ENCODE measurements at places on chromosomes 4 and X.
A peak's percentile ranks its signal among the peaks of the same experiment; 100 is the strongest.

- DNase-seq: peak; percentile 94
Measured at GRCh38 chr4:7872264-7872771, 67.3 kb downstream of the AFAP1 start.

- no peak for DNase-seq
Measured at GRCh38 chr4:53818104-53818503, 226.8 kb upstream of the LNX1 start.

GRCh38 chrX:9204560-9204959, 170.6 kb upstream of the FAM9B start:
- DNase-seq: peak; percentile 54

DNA sequence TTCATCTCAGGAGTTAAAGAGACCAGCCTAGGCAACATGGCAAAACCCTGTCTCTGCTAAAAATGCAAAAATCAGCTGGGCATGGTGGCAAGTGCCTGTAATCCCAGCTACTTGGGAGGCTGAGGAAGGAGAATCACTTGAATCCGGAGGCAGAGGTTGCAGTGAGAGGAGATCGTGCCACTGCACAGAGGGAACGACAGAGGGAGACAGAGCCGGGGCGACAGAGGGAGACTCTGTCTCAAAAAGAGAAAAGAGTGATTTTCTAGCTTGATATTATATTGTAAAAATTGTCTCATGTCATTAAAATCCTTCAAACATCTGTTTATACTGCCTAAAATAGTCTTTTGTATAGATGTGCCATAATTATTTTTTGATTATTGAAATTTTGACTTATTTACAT, 225.4 kb upstream of the AGA start:
- DNase-seq: no peak

- DNase-seq: no peak
Measured at GRCh38 chr4:63620271-63620670, 789.0 kb downstream of the TECRL start.

GRCh38 chr4:1728061-1728980, 7.0 kb downstream of the TACC3 start:
- no peak for DNase-seq

DNA sequence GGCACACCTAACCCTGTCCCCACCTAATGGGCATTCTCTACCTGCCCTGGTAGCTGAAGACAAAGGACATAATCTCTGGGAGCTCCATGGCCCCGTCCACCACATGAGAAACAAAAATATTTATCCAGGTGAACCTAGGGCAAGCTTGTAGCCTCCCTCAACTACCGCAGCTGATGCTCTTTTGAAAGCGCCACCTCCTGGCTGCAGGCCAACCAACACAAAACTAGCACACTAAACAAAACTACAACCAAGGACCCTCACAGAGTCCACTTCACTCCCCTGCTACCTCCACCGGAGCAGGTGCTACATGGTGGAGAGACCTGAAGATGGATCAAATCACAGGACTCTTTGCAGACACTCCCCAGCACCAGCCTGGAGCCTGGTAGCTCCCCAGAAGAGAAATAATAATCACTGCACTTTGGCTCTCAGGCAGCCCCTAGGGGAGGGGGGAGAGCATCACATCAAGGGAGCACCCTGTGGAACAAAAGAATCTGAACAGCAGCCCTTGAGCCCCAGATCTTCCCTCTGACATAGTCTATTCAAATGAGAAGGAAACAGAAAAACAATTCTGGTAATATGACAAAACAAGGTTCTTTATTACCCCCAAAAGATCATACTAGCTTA, 111.3 kb upstream of the ATP8A1 start:
- DNase-seq: no peak

DNA sequence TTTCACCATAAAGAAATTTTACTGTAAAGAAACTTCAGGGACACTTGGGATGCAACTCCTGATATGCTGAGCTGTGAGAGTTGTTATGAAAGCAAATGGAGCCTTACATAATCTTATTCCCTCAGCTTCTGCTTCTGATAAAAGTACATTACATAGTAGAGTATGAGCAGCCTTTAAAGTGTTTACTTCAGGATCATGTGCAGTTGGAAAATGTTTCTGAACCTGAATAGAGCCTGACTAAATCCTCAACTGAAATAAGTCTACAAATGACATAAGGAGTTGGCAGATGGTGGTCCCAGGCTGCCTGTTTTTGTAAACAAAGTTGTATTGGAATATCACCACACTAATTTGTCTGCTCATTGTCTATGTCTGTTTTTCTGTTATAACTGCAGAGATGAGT, 19.3 kb downstream of the RASSF6 start:
- no peak for DNase-seq

DNA sequence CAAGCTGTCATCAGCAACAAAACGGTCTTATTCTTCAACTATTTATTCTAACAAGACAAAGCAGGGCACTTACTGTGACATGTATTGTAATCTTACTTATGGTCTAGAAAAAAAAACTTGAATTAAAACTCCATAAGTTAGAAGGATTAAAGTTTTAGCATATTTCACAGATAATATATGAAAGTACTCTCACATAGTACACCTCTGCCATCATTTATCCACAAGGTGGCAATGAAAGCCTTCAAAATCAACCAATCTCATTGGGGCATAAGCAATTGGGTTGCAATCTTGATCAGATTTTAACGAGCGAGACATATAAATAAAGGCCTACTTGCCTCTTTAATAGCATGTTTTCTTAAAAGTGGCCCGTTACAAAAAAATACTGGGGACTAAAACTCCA, 1382.9 kb downstream of the FAM133A start:
- DNase-seq: peak; percentile 36

DNA sequence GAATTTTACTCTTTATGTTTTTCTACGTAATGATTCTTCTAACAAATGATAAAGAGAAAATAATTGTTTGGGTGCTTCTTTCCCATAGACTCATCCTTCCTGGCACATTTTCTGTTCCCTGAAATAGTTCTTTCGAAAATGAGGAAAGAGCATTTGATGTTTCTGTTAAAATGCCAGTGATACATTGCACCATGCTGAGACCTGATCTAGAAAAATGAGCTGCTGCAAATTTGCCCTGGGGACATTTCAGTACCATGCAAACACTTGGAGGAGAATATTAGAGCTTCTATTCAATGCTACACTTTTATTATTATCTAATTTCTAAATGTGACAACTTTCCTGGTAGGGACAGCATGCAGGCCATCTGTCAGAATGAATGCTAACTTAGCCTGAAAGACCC, 83.3 kb downstream of the C4orf33 start:
- no peak for DNase-seq

- no peak for DNase-seq
Measured at GRCh38 chr4:56250776-56251175, 136.5 kb downstream of the AASDH start.

DNA sequence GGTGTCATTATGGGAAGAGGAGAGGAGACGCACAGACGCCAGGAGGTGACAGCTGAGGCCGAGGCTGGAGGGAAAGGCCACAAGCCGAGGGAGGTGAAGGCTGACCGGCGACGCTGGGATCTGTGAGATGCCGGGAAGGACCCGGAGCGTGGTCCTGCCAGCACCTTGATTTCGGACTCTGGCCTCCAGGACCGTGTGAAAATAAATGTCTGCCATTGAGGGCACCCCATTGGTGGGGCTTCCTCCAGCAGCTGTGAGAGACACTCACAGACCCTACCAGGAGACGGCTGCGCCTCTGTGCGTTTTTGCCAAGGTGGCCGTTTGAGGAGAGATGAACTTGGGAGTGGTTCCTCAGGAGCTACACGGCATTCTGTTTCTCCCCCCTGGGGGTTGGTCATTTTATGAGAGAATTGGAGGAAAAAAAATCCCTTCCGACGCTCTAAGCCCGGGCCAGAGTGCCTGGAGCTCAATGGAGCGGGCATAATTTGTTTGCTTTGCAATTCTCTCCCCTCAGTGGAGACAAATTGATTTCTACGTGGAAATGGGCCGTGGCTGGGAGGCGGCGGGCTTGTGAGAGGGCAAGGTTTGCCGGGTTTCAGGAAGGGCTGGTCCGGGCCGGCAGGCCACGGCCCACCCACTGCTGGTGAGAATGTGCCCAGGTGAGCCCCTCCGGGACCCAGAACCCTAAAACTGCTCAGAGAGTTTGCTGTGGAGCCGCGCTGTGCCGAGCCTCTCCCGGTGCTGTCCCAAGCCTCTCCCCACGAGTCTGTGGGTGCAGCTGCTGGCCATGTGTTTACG, 53.9 kb downstream of the CPZ start:
- no peak for DNase-seq

- no peak for DNase-seq
Measured at GRCh38 chr4:110075891-110076290, 122.5 kb downstream of the ELOVL6 start.

GRCh38 chr4:109414938-109415337, 18.7 kb upstream of the SEC24B start:
- peak; percentile 18 for DNase-seq

DNA sequence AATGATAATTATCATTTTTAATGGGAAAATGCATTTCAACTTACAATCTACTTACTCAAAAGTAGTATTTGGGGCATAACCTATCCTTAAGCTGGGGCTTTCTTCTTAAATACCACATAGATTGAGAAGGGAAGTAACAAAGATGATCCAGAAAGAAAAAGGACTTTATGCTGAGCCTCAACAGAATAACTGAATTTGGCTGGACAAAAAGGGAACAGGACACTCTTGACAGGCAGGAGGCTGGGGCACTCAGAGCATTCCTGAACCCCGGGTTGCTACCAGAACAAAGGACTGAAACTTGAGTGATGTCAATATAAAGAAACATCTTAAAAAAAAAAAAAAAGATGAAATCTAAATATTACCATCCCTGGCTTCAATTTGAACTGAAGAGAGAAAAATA, 23.9 kb downstream of the RELL1 start:
- DNase-seq: no peak

GRCh38 chr4:37609626-37610025, 76.5 kb downstream of the RELL1 start:
- DNase-seq: no peak

GRCh38 chr4:3718462-3718861, 47.7 kb upstream of the ADRA2C start:
- DNase-seq: no peak

DNA sequence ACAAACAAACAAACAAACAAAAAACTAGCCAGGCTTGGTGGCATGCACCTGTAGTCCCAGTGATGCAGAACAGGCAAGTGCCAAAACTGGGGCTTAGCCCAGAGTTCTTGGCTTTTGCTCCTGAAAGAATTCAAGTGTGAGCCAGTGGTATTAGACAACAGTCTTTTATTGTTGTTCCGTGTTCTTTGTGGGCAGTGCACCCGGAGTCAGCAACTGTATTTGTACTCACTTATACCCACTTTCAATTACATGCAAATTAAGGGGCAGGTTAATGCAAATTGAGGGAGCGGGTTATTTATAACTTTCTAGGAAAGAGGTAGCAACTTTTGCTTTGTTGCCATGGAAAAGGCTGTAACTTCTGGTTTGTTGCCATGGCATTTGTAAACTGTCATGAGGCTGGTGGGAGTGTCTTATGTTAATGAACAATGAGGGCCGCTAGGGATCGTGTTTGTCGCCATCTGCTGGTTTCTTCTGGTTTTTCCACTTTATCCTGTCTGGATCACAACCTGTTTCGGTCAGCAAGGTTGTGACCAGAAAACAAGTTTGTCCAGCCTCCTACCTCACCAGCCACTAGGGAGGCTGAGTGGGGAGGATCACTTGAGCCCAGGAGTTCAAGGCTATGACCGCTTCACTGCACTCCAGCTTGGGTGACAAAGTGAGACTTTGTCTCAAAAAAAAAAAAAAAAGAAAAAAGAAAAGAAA, 88.8 kb upstream of the ESX1 start:
- DNase-seq: peak; percentile 88

DNA sequence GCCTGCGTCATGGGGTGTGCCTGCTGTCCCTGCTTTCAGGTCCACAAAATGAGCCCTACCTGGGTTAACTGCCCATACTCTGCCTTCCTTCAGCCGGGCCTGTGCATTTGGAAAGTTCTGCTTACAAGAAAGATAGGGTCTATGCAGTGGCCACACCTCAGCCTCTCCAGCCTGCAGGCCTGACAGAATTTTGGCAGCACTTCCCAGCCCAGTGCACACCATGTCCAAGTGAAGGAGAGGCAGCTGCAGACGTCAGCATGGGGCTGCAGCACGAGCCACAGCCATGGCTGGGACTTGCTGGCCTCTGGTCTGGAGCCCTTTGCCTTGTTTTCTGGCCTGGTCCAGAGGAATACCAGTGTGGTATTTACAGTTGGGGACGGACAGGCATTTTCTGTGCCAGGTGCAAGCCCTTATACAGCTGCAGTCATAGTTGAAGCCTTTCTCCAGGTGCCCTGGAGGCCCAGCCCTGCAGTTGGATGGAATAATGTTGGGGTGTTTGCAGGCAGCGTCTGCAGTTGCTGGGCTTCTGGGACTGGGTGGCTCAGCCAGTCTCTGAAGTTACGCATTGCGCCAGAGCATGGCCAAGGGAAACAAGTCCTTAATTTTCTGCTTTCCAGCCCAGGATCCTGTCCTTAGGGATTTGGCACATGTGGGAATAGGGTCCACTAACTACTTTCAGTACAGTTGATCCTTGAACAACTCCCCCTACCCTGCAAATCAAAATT, 26.2 kb downstream of the JADE1 start:
- no peak for DNase-seq

GRCh38 chr4:41454423-41454822, 83.5 kb upstream of the LIMCH1 start:
- no peak for DNase-seq

- DNase-seq: no peak
Measured at GRCh38 chr4:159677521-159677920, 574.6 kb downstream of the RAPGEF2 start.

Measured in GM23248 (cell line).